ENCODE measurements at places on chromosomes 2 and 18.

DNA sequence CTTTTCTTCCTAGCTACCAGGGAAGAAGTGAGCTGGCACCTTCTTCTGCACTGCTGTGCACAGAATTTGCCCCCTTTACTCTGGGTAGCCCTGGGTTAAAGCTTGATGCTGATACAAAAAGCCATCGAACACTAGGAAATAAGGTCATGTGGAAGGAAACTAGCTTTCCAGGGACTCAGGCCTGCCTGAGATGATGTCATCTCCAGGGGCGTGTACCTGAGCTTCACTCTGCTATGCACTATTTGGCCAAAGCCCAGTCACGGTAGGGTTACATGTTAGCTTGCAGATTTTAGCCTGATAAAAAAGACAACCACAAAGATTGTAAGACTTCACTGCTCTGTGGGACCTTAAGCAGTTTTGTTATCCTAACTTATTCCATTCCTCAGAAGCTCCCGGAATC is 20.4 kb downstream of the EDAR start:
- DNase-seq, result peak; percentile 71

- no peak for DNase-seq
Observed at GRCh38 chr2:38141501-38141900, 65.5 kb upstream of the CYP1B1 start.

DNA sequence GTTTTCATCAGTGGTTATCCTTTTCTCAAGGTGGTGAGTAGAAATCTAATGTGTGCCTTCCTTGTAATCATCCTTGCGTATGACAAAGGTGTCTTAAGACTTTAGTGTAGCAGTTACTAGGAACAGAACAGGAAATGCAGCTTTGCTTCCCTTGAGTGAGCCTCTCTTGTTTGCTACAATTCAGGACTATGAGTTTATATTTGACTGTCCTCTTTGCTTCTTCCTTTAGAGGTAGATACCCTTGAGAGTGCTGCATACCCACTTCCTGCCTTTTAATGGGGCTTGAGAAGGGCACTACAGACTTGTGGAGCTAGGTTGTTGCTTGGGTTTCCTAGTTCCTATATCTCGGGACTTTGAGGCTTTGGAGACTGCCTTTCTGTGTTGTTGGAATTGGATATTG is 3.8 kb downstream of the KCNJ13 start:
- DNase-seq, result no peak

DNA sequence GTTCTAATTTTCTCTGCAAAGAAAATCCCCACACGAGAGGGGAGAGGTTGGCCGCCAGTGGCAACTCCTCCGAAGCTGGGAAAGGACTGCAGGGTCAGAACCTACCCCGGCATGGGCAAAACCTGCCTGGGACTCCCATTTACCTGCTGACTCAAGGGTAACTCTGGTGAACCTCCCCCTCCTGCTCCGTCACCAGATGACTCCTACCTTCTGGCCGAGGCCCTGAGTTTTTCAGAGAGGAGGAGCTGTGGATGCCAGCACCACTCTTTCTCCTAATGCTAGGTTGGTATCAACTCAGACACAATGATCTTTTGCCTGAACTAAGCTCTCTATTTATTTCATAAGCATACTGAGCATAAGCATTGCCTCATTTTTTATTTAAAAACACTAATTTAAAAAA is 96.6 kb downstream of the ALPK2 start:
- peak; percentile 29 for DNase-seq

GRCh38 chr2:96531872-96532505 is 4.6 kb upstream of the ARID5A start:
- peak; percentile 98 for DNase-seq

DNA sequence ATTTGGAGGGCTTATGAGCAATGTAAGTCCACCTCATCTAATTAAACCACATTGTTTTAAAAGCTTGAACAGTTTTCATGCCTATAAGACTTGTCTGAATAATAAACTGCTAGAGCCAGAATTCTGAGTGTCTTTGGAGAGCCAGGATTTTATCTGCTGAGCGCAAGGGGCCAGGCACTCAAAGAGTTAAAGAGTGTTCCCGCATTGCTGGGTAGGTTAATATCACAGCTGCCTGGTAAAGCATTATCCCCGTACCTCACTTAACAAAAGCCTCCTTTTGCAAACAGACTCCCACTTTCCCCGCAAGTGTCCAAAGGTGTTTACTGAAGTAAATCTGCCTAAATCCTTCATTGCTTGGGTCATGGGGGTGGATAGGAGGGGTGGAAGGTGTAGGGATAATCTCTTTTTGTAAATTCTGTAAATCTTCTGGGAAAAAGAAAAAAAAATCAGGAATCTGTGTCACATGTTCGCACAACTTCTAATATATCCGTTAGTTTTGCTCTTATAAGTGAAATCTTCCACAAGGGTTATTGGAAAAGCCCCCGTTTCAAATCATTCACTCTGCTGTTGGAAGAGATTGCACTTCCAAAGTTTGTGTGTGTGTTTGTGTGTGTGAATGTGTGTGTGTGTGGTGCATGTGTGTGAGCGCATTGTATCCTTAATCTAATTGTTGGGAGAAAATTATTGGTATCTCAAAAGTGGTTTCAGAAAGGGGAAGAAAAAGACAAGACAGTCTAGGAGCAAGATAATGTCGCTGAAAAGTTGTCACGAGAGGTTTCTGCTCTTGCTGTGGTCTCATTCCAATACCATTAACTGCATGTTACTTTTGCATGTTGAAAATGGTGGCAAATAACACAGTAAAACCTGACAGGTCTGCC is 10.7 kb downstream of the ZEB2 start:
- DNase-seq, result no peak

DNA sequence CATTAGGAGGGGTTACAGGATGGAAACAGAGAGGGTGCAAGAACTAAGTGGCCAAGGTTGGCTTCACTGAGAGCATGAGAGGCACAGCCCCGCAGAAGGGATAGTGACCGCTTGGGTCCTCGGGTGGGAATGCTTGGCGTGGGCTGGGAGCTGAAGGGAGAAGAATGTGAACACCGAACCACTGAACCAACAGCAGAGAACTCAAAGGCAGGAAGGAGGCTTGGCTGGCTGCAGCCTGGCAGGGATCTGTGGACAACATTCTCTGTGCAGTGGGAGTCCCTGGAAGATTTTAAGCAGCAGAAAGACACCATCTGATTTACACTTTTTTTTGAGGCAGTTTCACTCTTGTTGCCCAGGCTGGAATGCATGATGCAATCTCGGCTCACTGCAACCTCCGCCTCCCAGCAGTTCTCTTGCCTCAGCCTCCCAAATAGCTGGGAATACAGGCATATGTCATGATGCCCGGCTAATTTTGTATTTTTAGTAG is 33.9 kb downstream of the SOWAHC start:
- no peak for DNase-seq

DNA sequence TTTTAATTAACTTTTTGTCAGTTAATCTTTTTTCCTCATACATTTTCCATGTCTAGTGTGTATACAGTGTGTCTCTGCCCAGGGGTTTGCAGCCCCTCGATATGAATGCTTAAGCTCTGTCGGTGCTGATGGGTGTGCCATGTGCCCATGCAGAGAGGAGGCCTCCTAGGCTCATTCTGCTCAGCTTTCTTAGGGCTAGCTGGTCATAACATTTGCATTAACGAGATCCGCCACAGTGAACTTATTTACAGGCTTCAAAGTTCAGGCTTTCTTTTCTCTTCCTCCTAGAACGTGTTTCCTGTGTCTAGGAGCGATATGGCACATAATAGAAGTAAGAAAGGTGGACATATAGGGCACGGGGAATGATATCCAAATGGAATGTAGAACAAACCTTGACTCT is 783.3 kb downstream of the PLCL1 start:
- no peak for DNase-seq

- peak; percentile 64 for DNase-seq
Observed at GRCh38 chr2:69581774-69582581, 61.6 kb downstream of the AAK1 start.

DNA sequence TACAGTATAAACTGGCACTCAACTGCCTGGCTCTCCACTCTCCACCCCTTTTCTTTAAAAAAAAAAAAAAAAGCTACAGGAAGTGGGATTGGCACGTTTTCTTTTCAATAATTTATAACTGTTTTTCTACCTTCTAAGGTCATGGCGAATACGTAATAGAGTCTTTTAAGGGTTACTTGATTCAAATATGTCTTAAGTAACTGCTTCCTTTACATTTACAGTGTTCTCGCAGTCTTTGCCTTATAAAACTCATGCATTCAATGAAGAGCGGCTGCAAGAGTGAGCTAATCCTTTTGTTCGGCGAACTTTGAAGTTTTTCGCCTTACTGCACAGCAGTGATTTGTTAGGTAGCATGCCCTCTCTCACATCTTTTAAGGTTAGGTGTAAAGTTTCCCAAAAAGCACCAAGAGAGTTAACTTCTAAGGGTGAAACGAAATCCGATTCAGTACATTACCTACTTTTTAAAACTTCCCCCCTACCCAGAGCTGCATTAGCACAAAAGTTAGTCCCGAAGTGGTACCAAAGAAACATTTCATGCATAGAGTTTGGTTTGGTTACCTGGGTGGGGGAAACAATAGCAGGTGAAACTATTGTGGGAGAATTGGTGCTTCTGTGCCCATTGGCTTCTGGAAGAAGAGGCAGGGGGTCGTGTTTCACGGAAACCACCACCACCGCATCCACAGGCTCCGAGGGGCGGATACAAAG is 2.0 kb downstream of the KCTD1 start:
- peak; percentile 54 for DNase-seq

Measured in bronchial epithelial cell (primary cell).